ENCODE measurements at places on chromosomes 3 and 15.

GRCh38 chr3:120608506-120608905 lies 12.4 kb downstream of the NDUFB4 start:
- no peaks in the 10 kb centered on the region for H3K36me3 ChIP-seq
- no peaks in the 10 kb centered on the region for H3K27me3 ChIP-seq
- no peaks in the 10 kb centered on the region for H3K4me1 ChIP-seq
- peak; percentile 50 for DNase-seq

DNA sequence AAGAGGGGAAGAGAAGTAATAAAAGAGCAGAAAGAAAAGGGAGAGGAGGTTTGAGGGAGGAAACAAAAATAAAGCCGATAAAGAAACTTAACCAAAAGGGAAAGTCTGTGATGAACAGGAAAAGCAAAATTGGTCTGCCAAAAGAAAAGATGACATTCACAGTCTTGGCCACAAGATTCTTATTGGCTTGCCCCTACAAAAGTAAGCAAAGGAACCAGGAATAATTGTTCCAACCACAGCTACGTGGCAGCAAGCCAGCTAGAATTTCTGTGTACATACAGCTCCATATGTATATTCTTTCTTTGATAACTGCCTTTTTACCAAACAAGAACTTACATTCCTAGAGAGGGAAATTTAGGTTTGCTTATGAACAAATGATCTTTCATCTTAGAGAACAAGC lies 79.6 kb downstream of the MLH1 start:
- H3K36me3 ChIP-seq, result peaks cover 20% of the 10 kb centered on the region
- no peak for DNase-seq
- peak overlapping the region; percentile 36 for H3K4me3 ChIP-seq
- no peaks in the 10 kb centered on the region for H3K27me3 ChIP-seq
- H3K27ac ChIP-seq, result peak overlapping the region; percentile 77

DNA sequence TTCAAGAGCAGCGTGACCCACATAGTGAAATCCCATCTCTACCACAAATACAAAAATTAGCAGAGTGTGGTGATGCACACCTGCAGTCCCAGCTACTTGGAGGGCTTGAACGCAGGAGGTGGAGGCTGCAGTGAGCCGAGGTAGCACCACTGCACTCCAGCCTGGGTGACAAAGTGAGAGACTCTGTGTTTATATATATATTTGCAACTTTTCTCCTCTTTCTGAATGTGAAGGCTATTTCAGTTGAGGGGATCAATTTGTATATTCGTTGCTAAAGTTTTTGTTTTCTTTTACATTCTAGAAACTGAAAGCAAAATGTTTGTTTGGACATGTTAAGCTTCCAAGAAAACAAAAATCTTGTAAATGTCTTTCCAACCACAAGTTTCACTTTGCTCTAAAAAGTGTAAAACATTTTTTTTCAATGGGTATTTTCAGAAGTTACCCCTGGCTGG lies 29.8 kb upstream of the FAM98B start:
- no peaks in the 10 kb centered on the region for H3K36me3 ChIP-seq
- H3K4me1 ChIP-seq, result no peaks in the 10 kb centered on the region
- no peak overlapping the region for H3K27ac ChIP-seq
- no peaks in the 10 kb centered on the region for H3K27me3 ChIP-seq
- no peak for DNase-seq
- no peak overlapping the region for H3K4me3 ChIP-seq

DNA sequence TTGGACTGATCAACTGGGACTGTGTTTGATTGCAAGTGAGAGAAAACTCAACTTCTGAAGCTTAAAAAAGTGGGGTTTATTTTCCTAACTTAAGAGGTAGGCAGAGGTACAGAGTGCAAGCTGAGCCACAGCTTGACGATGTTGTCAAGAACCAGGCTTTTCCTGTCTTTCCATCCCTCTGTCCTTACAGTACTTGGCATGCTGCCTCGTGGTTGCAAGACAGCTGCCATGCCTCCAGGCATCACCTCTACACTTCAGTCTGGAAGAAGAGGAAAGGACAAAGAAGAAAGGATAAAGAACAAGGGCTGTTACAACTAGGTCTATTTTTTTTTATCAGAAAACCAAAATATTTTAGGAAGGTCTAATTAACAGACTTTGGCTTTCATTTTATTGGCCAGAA lies 51.8 kb upstream of the GALNT15 start:
- H3K4me3 ChIP-seq, result no peak overlapping the region
- no peak for DNase-seq
- no peaks in the 10 kb centered on the region for H3K27me3 ChIP-seq
- H3K4me1 ChIP-seq, result no peaks in the 10 kb centered on the region

GRCh38 chr15:72331021-72331420 lies 11.1 kb upstream of the CELF6 start:
- no peaks in the 10 kb centered on the region for H3K36me3 ChIP-seq
- no peak overlapping the region for H3K27ac ChIP-seq
- DNase-seq, result no peak
- no peaks in the 10 kb centered on the region for H3K4me1 ChIP-seq
- no peaks in the 10 kb centered on the region for H3K27me3 ChIP-seq
- no peak overlapping the region for H3K4me3 ChIP-seq

DNA sequence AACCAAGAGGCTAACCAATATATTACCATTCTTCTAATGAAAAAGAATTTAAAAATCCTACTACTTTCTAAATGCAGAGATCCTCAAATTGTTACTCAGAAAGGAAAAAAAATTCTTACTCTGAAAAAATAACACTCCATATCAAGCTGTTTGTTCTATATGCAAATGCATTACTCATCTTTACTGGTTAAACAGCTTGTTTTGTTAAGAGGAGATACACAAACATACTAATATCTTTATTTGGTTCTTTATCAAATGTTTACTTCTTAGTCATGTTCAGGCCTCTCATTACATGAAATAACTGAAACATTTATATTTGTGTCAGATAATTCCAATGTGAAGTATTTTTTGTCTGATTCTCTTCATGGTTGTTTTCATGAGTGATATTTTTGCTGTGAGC lies 146.8 kb downstream of the PCCB start:
- H3K4me1 ChIP-seq, result no peaks in the 10 kb centered on the region
- no peaks in the 10 kb centered on the region for H3K36me3 ChIP-seq
- H3K27ac ChIP-seq, result no peak overlapping the region
- H3K4me3 ChIP-seq, result no peak overlapping the region

DNA sequence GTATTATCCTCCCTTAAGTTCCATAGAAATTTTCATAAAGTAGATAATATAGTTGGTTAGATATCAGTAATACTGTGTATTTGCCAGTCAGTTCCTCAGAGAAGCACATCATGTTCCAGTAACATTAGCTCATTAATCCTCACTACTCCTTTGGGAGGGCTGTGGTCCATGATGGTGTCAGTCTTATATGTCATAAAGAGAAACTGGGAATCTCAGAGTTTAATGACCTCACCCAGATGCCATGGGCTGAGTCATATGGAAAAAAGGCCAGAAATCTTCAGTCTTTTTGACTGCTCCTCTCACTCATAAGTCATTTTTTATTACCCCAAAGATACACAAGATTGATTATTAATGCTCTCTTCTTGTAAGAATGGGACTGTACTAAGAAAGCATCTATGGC lies 188.6 kb downstream of the CHL1 start:
- no peak overlapping the region for H3K4me3 ChIP-seq
- no peak for DNase-seq
- no peak overlapping the region for H3K27ac ChIP-seq
- H3K27me3 ChIP-seq, result no peaks in the 10 kb centered on the region
- no peaks in the 10 kb centered on the region for H3K4me1 ChIP-seq

DNA sequence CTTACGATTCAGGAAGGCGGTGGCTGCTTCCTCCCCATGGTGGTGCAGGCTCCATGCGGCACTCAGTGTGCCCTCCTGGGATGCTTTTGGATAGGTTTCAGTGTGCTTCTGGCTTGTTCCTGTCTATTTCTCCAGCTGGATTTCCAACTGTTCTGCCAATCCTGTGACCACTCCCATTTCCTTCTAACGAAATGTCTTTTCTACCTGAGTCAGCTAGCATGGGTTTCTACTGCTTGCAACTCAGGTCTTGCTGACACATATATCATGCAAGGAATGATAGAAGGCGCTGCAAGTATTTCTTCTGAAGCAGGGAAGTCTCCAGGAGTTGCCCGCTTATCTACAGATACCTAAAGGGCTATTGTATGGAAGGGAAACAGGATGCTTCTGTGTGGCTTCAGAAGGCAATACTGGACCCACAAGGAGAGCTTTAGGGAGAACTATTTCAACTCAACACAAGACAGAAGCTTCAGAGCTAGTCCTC lies 244.4 kb downstream of the OPA1 start:
- no peaks in the 10 kb centered on the region for H3K27me3 ChIP-seq
- H3K27ac ChIP-seq, result no peak overlapping the region
- no peak overlapping the region for H3K4me3 ChIP-seq
- H3K36me3 ChIP-seq, result no peaks in the 10 kb centered on the region
- H3K4me1 ChIP-seq, result peaks cover 3% of the 10 kb centered on the region
- no peak for DNase-seq

All from SK-N-SH (cell line).